Germinal center (tissue), 1 donor: ENCODE measurements at places on chromosomes 16 and 17.

DNA sequence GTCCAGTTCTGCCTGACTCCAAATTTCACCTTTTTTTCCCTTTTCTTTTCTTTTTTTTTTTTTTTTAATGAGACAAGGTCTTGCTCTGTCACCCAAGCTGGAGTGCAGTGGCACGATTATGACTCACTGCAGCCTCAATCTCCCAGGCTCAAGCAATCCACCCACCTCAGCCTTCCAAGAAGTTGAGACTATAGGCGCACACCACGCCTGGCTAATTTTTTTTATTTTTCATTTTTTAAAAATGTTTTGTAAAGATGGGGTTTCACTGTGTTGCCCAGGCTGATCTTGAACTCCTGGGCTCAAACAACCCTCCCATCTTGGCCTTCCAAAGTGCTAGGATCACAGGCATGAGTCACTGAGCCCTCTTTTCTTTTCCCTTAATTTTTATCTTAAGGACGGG lies 33.4 kb upstream of the RBBP6 start:
- no peak for DNase-seq

GRCh38 chr17:3754458-3755334 lies 31.0 kb downstream of the HASPIN start:
- peak; percentile 90 for DNase-seq

DNA sequence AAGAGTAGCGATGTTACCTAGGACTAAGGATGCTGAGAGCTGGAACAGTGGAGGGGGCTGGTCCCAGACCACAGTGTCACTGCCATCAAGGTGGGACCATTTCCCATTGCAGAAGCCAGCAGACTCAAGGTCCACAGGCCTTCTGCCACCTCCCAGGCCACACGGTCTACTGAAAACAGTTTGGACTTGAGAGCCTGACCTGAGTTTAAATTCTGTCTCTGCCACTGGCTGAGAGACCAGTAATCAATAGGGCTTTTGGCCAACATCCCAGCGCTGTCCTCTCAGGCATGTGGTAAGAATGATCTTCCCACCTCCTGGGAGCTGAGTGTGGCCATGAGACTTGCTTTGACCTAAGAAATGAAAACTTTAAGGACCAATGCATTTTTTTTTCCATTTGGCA lies 331.4 kb upstream of the CDH5 start:
- no peak for DNase-seq

DNA sequence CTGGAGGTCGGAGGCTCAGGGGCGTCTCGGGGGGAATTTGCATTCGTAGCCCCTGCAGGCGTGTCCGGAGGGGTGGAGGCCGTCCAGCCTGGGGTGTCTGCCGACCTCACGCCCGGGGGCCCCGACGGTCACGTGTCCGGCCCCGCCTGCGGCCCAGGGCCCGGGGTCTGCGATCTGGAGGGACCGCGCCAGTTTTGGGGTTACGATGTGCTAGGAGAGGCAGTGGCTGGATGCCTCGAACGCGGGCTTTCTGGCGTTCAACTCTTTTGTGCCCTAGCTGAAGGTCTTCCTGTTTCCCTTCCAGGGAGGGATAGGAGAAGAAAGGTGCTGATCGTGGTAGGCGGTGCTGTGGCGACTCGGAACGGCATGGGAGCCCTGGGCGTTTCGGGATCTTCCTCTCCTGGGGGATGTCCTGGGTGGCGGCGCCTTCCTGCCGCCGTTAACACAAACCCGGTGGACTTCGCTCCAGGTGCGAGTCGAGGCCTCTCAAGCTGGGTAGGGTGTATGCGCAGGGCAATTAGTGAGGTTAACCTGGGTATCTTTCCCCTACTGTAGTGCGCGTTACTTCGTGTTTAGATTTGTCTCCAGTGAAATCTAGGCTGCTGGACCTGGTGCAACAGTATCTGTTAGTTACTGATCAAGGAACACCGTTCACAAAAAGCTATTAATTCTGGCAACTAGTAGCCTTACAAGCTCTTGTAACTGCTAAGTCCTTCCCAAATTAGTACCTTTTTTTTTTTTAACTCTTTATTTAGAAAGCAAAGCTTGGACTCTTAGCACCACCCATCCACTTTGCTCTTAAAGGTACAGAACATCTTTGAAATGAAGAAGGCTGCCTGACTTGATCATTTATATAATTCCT lies 1.3 kb downstream of the AKAP1 start:
- DNase-seq: peak; percentile 42

GRCh38 chr16:1333149-1333812 lies at the start of gene BAIAP3:
TSS of gene BAIAP3 (plus strand) at chr16:1333645. CDS start at chr16:1338550, 4,905 bp downstream.
- peak; percentile 70 for DNase-seq
